WTC11 (cell line): ENCODE measurements at places on chromosomes 2 and 18. TPM values are rescaled to one million over a fixed set of nuclear protein-coding genes. Genes with fewer than 3 reads are reported as not detected.
A peak's percentile ranks its signal among the peaks of the same experiment; 100 is the strongest.

GRCh38 chr2:15861172-15861822 is 79.1 kb upstream of the MYCN start:
- no peak overlapping the region for H3K4me3 ChIP-seq
- no peak for DNase-seq
- H3K27me3 ChIP-seq, result no peaks in the 10 kb centered on the region; the same call in 1 of the 2 replicates
- H3K27ac ChIP-seq, result no peak overlapping the region

- H3K4me3 ChIP-seq, result no peak overlapping the region
- H3K4me1 ChIP-seq, result peaks cover 3% of the 10 kb centered on the region
- H3K27me3 ChIP-seq, result no peaks in the 10 kb centered on the region
Observed at GRCh38 chr2:179049203-179049545, 763 bp downstream of the CCDC141 start.

DNA sequence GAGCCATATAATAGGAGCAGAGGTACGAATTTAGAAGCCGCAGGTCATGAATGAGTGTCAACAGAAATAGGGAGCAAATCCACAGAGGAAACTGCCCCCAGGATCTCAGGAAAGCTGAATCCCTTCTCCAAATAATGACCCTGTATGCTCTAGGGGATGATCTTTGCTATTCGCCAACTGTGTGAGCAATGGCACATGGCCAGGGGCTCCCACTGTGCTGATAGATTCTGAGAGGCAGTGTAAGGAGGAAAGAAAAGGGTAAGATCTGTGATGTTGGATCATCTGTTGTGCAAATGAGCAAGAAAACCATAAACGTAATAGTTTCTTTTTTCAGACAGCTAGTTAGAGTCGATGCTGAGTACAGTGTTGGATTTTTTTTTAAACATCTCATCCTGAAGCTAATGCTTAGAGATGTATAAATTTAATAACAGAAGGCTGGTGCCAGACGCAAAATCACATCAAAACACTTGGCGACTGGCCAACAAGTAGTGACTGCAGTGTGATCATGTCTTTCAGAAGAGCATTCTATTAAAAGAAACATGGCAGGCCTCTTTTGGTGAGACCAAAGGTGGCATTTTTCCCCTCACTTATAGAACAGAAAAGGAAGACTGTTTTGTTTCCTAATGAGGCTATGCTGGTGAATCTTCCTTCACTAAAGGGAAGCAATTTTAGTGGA is 77.4 kb downstream of the ABCA12 start:
- H3K27me3 ChIP-seq, result no peaks in the 10 kb centered on the region
- no peaks in the 10 kb centered on the region for H3K36me3 ChIP-seq
- no peak overlapping the region for H3K27ac ChIP-seq
- H3K4me1 ChIP-seq, result no peaks in the 10 kb centered on the region
- no peak for DNase-seq
- no peak overlapping the region for H3K4me3 ChIP-seq

DNA sequence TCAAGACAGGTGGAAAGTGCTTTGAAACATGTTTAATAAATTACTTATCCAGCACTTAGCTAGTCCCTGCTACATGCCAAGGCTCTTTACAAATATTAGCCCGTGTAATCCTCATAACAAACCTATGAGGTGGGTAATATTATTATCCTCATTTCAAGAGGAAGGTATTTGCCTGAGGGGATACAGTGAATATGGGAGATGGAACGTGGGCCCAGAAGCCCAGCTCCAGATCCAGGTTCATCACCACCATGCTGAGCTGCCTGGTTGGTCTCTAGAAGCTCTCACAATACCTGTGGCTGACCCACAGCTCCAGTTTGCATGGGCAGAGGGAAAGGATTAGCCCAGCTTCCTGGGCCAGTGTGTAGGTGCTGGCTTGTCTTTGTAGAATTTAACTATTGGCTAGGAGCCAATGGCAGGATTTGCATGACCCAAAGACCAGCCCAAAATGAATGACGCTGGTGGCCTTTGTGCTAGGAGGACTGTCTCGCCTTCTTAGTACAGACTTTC is 61.6 kb upstream of the ATP8B1 start:
- H3K4me3 ChIP-seq, result no peak overlapping the region
- H3K4me1 ChIP-seq, result no peaks in the 10 kb centered on the region
- H3K27me3 ChIP-seq, result no peaks in the 10 kb centered on the region
- DNase-seq, result no peak
- no peaks in the 10 kb centered on the region for H3K36me3 ChIP-seq

DNA sequence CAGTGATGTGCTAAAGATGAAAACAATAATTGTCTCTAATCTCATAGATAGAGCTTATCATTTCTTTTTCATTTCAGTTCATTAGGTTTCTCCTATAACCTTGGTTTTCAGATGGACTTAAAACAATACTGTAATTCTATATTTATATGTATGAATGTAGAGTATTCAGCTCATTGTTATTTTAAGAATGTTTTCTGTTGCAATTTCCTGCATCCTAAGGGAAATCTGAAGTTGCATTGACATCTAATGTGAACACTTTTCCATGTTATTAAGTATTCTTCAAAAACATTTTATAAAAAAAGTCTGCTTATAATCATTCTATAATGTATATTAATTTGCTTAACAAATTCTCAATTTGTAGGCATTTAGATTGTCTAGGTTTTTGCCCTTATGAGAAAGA is 288.9 kb downstream of the XIRP2 start:
- DNase-seq, result no peak
- H3K4me3 ChIP-seq, result no peak overlapping the region
- H3K4me1 ChIP-seq, result no peaks in the 10 kb centered on the region
- no peak overlapping the region for H3K27ac ChIP-seq

DNA sequence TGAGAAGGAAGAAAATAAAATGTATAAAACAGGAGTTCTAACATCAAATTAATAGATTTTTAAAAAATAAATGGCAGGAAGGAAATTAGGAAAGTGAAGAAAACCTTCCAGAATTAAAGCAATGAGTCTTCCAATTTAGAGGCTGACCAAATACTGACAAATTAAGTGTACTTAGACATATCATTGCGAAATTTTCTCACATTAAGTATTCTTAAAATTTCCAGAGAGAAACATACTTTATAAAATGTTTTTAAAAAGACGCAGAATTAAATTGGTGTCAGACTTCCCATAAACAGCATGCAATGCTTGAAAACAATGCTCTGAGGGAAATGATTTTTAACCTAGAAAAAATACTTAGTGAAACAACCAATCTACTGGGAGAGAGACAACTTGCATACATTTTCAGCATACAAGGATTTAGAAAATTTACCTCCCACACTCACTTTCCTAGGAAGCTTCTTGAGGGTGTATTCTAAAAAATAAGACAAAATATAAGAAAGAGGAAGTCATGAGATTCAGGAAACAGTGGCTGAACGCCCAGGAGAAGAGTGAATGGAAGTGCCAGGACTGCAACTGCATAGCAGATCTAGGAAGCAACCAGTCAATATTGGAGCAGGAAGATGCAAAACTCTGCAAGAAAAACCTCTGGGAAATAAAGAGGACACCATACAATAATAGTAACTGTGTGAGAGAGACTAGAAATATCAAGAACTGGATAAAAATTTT is 339.9 kb downstream of the ADCYAP1 start:
- H3K36me3 ChIP-seq, result no peaks in the 10 kb centered on the region
- no peaks in the 10 kb centered on the region for H3K4me1 ChIP-seq
- H3K27ac ChIP-seq, result no peak overlapping the region
- no peak overlapping the region for H3K4me3 ChIP-seq

DNA sequence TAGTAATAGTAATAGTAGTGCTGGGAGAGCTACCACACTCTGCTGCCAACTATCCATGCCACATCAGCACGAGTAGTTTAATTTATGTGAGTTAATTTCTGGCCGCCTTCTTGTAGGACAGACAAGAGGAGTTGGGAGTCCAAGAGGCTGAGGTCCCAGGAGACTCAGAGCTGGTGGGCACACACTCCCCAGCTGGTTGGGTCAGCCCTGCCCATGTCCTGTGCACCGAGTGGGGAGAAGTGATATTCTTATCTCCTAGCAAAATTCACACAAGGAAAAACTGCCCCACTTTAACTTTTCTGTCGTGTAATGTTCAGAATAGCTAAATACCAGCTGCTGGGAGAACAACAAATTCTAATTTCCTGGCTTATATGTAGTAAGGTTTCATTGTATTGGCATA is 15.2 kb upstream of the MAP4K4 start:
- no peak overlapping the region for H3K4me3 ChIP-seq
- H3K36me3 ChIP-seq, result no peaks in the 10 kb centered on the region
- H3K27ac ChIP-seq, result no peak overlapping the region
- DNase-seq, result no peak

DNA sequence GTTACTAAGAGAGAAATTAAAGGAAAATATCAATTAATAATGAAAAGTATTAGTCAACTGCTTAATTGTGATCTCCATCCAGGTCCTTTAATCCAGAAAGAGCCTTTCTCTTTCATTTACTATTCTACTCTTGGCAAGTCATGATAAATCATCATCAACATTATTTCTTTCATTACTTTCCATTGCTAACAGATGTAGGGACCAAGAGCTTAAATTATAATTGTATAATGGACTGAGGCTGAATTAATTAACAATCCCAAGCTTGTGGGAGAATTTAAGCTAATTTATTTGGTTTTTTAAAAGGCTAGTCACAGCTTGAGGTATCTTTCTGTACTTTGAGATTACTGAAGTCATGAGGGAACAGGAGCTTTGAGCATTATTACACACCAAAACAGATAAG is 223.9 kb downstream of the ERBB4 start:
- no peaks in the 10 kb centered on the region for H3K36me3 ChIP-seq
- no peaks in the 10 kb centered on the region for H3K27me3 ChIP-seq
- H3K4me3 ChIP-seq, result no peak overlapping the region
- no peak overlapping the region for H3K27ac ChIP-seq

DNA sequence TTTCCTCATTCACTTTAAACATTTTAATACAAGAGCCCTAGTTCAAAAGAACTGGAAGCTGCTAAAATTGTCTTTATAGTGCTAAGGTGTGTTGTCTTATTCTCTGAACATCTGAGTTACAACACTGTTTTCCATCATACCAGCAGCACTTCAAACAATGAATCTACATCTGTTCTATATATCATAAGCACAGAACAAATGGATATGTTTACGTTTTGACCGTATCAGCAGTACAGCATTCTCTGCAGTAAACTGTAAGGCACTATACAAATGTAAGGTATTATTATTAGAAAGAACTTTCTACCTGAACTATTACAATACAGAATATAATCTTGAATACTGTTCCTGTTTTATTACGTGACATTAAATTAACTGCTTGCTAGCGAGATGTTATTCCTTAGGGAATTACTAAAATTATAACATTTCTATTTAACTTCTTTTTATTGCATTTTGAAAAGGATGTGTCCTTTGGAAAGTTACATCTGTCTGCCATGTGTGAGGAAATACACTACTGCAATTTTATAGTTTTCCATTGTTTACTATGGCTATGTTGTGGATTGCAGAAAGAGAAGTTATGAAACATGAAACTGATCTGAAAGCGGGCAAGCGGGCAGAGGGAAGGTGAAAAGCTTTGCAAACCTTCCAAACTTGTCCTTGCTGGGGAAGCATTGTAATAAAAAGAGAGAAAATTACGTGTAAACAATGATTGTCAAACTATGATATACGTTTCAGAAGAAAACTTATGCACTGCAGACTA is 13.7 kb downstream of the NCKAP1 start:
- peaks cover 32% of the 10 kb centered on the region for H3K36me3 ChIP-seq
- H3K4me1 ChIP-seq, result peaks cover 20% of the 10 kb centered on the region
- H3K27ac ChIP-seq, result peak overlapping the region; percentile 90; the same call in 1 of the 2 replicates

GRCh38 chr2:15253835-15254286 is 307.3 kb downstream of the NBAS start:
- peaks cover 59% of the 10 kb centered on the region for H3K36me3 ChIP-seq
- no peak overlapping the region for H3K4me3 ChIP-seq
- no peak for DNase-seq

DNA sequence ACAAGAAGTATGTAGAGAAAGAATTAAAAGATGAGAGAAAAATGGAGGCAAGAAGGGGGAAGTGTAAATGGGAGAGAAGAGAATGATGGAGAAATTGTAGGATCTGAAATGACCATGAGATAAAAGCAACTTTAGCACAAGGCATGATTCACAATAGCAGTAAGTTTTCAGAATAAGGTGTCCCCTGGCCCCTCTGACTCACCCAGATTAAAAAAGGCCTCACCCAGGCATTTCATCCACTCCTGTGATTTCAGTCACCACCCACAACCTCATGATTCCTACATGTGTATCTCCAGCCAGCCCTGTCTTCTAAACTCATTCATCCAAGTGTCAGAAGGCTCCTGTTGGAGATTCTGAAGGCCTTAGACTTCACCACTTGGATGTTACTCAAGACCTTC is 56.6 kb downstream of the SP100 start:
- DNase-seq, result no peak
- no peaks in the 10 kb centered on the region for H3K27me3 ChIP-seq
- H3K4me1 ChIP-seq, result peaks cover 9% of the 10 kb centered on the region
- H3K4me3 ChIP-seq, result no peak overlapping the region
- H3K36me3 ChIP-seq, result 0 out of 2 replicates have a peak, but pooled peaks cover 2% of the 10 kb centered on the region

GRCh38 chr2:113963965-113964364 is 74.1 kb downstream of the ACTR3 start:
- H3K36me3 ChIP-seq, result no peaks in the 10 kb centered on the region
- no peak overlapping the region for H3K4me3 ChIP-seq
- no peaks in the 10 kb centered on the region for H3K27me3 ChIP-seq
- no peaks in the 10 kb centered on the region for H3K4me1 ChIP-seq
- H3K27ac ChIP-seq, result no peak overlapping the region

DNA sequence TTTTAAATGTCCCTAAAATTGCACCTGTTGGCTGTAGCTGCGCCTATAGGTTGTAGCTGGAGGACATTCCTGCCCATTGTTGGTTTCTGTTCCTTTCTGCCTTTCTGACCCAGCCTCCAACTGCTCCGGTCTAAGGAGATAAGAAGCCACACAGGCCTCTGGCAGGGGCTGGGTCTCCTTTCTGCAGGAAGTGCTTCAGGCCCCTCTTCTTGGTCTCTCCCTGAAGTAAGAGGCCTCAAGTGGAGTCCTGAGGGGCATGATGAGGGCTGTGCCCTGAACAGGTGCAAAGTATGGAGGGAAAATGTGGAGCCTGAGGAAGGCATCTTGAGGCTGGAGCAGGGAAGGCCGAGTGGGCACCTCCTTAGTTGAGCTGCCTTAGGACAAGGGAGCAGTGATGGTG is 10.4 kb upstream of the SFTPB start:
- H3K4me1 ChIP-seq, result peaks cover 18% of the 10 kb centered on the region
- no peaks in the 10 kb centered on the region for H3K36me3 ChIP-seq
- H3K27ac ChIP-seq, result no peak overlapping the region
- H3K4me3 ChIP-seq, result no peak overlapping the region
- H3K27me3 ChIP-seq, result peaks cover 5% of the 10 kb centered on the region

- H3K4me3 ChIP-seq, result no peak overlapping the region
- no peak for DNase-seq
- H3K27me3 ChIP-seq, result no peaks in the 10 kb centered on the region
- H3K27ac ChIP-seq, result no peak overlapping the region
- H3K36me3 ChIP-seq, result no peaks in the 10 kb centered on the region
Observed at GRCh38 chr2:32314886-32315285, 37.2 kb downstream of the YIPF4 start.

GRCh38 chr18:41119031-41119430 is 836.0 kb upstream of the PIK3C3 start:
- peaks cover 8% of the 10 kb centered on the region for H3K4me1 ChIP-seq
- no peaks in the 10 kb centered on the region for H3K27me3 ChIP-seq
- H3K27ac ChIP-seq, result no peak overlapping the region
- H3K36me3 ChIP-seq, result peaks cover 4% of the 10 kb centered on the region; the same call in 1 of the 2 replicates

Gene CHRNG
- 0.20 TPM in 1 of 3 replicates, not detected in the others for total RNA-seq

Gene IL1F10
- not detected in 3 replicates for total RNA-seq

Gene UPP2
- not detected in 3 replicates for total RNA-seq

Gene GCKR
- total RNA-seq, result 0.64 to 1.1 TPM (median 0.72 TPM) in 3 replicates

Gene ANKRD36B
- 9.1 to 10.4 TPM (median 9.9 TPM) in 3 replicates for total RNA-seq
